ENCODE measurements at places on chromosomes 2 and 18.

GRCh38 chr2:212013626-212014025 is 525.0 kb downstream of the ERBB4 start:
- no peak for DNase-seq

GRCh38 chr2:106129592-106129991 is 64.5 kb downstream of the UXS1 start:
- DNase-seq = no peak

DNA sequence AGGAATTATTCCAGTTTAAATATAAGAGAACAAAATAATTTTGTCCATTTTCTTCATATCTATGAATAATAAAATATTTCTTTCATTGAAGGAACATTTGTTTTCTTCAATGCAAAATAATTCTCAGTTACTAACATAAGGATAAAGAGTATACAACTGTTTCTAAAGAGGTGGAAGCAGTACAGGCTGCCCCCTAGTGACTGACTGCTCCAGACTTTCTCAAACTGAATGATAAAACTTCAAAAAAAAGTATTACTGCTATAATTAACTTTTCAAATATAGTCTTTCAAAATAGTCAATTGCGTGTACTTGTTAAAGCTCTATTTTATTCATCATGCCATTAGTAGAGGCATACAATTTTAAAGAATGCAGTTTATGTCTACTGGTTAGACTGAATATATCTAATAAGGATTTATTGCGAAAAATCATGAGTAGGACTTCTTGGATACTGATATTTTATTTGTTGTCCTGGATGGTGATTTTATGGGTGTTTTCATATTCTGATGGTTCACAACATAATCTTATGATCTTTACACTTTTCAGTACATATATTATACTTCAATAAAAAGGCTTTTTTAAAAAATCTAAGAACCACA is 100.1 kb downstream of the WDPCP start:
- DNase-seq = peak; percentile 12

DNA sequence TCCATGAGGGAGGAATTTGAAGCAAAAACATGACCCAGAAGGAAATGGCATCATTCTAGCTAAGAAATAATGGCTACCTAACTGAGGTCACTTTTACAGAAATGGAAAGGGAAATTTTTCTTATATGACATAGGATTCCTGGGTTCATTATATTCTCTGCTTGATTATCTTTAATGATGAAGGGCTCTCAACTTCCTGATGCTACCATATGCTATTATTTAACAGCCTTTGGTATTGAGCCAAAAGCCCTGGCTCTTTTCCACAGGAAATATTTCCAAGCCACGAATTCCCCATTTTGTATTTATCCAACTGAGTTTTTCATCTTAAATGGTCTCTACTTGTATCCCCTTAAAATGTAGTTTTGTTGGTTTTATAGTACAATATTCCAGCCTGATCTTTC is 63.2 kb upstream of the NPAS2 start:
- no peak for DNase-seq

DNA sequence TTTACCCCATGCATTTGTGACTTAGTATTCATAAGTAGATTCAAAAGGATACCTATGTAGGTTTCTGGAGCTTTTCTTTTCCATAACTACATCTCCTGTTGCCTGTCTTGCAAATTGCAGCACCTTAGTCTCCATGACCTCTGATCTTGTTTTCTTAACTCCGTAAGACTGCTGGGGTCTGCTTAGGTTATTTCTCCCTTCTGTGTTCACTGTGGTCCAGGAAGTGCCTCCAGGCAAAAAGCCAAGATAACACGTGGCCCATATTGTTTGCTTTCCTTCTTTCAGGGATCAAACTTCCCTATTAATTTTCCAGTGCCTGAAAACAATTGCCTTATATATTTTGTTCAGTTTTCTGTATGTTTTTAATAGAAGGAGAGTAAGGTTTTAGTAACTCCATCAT is 86.4 kb downstream of the GCA start:
- no peak for DNase-seq

- DNase-seq = no peak
Observed at GRCh38 chr2:139916822-139917221, 1136.6 kb upstream of the NXPH2 start.

All from amygdala (tissue), 56 donors.